CD4-positive, alpha-beta T cell treated with Interleukin-17A for 1 hour (primary cell): ENCODE measurements at places on chromosomes 1 and 21.

DNA sequence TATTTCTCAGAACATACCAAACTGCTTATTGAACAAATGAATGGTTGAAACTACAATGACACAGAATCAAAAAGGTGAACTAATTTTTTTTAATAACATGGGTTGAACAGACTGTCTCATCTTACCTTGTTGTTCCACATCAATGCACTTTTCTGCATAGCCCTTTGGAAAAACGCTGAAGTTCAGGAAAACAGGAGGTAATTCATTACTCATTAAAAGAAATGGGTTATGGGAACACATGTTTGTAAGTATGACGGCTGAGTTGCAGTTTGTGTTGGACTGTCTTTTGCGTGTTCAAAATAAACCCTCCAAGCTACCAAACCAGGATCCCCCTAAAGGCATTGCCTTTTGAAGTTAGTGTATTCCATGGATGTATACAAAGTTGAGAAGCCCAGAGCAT, 514.9 kb upstream of the PKN2 start:
- DNase-seq, result no peak

DNA sequence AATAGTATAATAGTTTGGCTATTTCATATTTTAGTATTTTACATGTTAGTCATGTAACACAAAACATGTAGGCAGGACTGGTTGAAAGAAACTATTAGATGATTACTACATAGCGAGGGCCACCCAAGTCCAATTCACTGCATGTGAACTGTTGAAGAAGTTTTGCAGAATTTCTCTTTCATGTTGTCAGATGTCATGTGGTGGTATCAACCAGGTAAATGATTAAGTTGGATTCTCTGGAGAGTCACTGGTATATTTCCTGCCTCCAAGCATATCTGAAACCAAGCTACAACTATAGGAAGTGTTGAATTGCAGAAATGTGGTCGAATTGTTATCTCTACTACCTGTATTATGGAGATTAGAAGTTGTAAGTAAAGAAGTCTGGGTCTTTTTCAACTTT, 137.8 kb upstream of the DPYD start:
- no peak for DNase-seq

GRCh38 chr21:25963181-25963580, 207.4 kb downstream of the APP start:
- DNase-seq, result no peak

- no peak for DNase-seq
Observed at GRCh38 chr1:55968661-55969060, 610.7 kb downstream of the PLPP3 start.

DNA sequence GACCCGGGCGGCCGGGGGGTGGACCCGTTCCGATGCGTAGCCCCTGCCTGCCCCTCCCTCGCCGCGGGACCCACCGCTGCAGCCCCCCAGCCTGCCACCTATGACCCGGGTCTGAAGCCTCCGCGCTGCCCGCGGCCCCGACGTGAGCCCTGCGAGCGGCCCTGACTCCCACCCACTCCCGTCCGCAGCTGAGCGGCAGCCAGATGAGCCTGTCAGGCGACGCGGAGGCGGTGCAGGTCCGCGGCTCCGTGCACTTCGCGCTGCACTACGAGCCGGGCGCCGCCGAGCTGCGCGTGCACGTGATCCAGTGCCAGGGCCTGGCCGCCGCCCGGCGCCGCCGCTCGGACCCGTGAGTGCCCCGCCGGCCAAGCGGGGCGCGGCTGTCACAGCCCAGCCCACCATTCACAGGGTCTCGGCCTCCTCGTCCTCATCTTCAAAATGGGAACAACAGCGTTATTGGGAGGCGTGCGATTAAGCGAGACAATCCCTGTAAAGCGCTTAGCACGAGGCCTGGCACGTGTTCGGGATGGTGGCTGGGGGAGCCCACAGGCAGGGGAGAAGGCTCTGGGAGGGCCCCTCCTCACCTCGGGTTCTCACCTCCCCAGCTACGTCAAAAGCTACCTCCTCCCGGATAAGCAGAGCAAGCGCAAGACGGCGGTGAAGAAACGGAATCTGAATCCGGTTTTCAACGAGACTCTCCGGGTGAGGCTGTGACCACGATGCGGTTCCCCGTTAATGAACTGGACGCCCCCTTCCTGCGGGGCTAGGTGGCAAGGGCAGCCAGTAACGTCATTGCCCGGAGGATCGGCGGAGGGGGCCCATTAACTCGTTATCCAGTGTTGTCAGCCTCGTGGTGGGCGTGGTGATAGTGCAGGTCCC, 8.2 kb downstream of the SYTL1 start:
- DNase-seq, result peak; percentile 11

- DNase-seq, result peak; percentile 67
Observed at GRCh38 chr1:202144402-202145067, at the start of gene ARL8A. Gene ARL8A, minus strand, starts transcription at chr1:202144737. Its CDS starts 165 bp downstream, at chr1:202144572.

DNA sequence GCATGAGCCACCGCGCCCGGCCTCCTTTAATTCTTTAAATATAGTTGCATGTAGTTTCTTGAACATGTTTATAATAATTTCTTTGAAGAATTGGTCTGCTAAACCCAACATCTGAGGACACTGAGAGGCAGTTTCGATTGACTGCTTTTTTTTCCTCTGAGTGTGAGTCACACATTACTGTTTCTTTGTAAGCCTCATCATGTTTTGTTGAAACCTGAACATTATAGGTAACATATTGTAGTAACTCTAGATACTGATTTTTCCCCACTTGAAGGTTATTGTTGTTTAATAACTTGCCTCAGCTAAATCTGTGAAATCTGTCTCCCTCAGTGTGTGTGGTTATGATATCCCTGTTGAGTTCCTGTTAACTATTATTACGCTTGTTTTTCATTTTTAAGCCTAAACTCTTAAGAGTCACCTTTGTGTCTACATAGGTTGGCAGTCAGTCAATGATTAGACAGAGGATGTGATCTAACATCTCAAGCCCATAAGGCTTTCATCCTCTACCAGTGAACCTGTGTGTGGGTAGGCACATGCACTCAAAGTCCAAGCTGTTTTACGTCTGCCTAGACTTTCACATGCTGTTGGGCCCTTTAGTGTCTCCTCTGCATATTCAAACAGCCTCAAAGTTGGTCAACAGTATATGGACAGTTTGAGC, 155.5 kb downstream of the KCNH1 start:
- no peak for DNase-seq

DNA sequence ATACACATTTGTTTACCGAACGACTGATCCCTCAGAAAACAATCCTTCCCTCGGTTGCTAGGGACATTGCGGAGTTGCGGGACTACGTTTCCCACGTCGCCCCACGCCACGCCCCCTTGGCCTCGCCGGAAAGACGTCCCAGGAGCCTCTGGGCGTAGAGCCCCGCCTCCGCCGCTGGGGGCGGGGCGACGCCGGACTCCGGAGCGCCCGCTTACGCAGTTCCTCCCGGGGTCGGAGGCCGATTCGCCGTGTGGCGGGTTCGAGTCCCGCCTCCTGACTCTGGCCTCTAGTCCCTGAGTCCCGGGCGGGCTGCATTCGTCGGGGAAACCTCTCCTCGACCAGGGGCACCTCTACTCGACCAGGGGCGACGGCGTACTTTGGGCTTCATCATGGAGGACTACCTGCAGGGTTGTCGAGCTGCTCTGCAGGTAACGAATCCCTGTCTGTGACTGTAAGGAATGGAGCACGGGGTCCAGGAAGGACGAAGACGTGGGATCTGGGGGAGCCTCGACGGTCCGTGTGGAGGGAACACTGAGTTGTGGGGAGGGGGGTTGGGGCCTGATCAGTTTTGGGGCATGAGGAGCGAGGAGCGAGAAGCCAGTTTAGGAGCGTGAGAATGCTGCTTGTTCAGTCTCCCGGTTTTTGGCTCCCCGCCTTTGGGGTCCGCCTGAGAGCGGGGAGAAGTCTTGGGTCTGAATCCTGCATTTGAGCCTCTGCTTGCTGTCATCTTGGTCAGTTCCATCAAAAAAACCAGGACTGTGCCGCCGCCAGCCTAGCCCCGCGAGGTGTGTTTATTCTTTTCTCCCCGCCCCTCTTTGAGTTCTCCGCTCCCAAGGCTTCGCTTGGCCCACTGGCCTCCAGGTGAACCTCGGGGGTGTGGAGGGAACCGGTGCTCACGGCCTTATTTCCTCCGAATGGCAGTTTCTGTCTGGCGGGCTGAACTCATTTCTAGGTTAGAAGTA, at the start of gene PRUNE1:
PRUNE1 (plus strand) TSS at position 206 of the 962 bp plus-strand sequence; CDS start at position 390, 184 bp downstream.
- peak; percentile 99 for DNase-seq

- peak; percentile 50 for DNase-seq
Observed at GRCh38 chr1:38527373-38527966, 332.1 kb downstream of the RRAGC start.

DNA sequence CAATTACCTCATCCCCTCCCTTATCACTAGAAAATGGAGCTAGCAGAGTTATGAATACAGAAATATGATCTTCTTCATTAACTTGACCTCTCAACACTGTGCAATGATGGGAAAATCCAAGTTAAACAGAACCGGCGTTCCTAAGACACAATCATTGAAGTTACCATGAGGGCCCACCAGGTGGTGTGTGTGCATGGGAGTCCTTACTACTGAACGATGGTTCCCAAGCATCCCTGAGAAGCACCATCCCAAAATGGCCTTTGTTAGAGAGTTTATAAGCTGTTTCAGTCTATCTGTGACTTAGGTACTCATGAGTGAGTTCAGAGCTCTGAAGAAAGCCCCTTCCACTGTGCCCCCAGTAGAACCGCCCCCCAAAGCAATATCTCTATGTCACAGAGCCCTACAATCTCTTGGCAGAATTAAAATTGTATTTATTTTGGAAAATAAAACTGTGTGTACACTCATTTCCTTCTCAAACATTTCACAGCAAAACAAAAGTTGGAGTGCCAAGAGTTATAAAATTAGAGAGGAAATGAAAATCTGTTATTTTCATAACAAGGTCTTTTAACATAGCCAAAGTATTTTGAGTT, 56.8 kb downstream of the PLD5 start:
- peak; percentile 6 for DNase-seq

GRCh38 chr1:245500546-245500945, 345.8 kb downstream of the KIF26B start:
- no peak for DNase-seq

- DNase-seq, result no peak
Observed at GRCh38 chr1:48750109-48750508, 26.6 kb downstream of the BEND5 start.

- no peak for DNase-seq
Observed at GRCh38 chr21:42411891-42412635, 8.4 kb downstream of the UBASH3A start.

DNA sequence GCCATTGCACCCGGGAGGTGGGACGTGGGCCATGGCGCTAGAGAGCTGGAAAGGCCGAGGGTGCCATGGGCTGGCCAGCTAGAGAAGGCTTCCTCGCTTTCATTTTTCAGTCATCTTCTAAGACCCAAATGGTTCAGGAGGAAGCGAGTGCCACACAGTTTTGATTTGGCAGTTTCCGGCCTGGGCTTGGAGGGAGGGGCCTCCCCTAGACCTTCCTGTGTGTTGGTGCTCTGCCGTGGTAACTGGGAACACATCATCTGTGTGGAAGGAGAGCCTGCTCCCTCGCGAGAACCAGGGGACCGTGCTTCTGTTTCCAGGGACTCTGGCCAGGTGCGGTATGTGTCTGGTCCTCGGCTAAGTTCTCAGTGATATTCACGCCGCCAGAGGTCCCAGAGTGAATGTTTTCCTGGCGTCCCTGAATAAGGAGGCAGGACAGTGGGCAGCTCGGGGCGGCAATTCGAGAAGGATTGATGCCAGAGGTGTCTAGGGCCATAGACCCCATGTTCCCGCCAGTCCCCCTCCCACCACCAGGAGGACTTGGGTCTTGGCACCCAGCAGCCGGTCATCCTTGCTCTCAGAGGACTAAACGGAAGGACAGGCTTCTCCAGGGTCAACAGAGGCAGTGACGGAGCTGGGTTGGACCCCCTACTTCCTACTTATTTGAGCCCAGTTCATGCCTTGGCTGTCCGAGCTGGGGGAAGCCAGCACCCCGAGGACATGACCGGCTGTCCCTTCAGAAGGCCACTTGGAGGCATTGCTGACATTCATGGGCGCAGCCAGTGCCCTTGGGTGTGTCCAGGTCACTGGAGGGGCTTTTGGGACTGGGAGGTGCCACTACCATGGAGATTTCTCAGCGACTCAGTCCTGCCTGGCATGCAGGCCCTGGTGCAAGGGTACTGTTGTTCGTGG, 2.7 kb upstream of the NPHP4 start:
- peak; percentile 82 for DNase-seq

DNA sequence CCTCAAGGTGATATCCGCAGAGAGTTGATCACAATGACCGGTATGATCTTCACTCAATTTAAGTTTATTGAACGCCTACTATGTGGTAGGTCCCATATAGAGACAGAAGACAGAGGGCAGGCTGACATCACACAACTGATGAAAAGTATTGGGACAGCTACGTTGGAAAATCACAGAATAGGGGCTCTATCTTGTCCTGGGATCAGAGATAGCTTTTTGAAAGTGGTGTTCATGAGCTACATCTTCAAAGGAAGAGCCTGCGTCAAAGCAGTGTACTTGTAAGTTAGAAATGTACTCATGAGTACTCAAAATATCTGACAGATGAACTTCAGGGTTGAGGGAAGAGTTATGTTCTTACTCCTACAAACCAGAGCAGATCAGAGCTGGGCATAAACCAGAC, 54.4 kb downstream of the GADD45A start:
- no peak for DNase-seq

GRCh38 chr1:19678493-19678892, 13.8 kb downstream of the HTR6 start:
- no peak for DNase-seq

DNA sequence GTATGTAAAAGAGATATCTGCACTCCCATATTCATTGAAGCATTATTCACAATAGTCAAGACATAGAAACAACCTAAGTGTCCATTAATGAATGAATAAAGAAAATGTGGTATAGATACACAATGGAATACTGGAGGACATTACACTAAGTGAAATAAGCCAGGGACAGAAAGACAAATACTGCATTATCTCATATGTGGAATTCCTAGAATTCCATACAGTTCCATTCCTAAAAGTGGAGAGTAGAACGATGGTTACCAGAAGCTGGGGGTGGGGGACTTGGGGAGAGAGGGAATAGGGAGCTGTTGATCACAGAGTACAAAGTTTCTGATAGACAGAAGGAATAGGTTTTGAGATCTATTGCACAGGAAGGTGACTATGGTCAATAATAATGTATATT, 7.4 kb downstream of the TMED5 start:
- no peak for DNase-seq

- DNase-seq, result no peak
Observed at GRCh38 chr1:41333146-41333784, 28.0 kb upstream of the FOXO6 start.

- no peak for DNase-seq
Observed at GRCh38 chr1:86258101-86258500, 101.5 kb upstream of the COL24A1 start.

GRCh38 chr1:247386687-247387086, 29.3 kb upstream of the NLRP3 start:
- DNase-seq, result no peak
